ENCODE measurements at places on chromosomes 16 and 17. TPM values are rescaled to one million over a fixed set of nuclear protein-coding genes. Genes with fewer than 3 reads are reported as not detected.

DNA sequence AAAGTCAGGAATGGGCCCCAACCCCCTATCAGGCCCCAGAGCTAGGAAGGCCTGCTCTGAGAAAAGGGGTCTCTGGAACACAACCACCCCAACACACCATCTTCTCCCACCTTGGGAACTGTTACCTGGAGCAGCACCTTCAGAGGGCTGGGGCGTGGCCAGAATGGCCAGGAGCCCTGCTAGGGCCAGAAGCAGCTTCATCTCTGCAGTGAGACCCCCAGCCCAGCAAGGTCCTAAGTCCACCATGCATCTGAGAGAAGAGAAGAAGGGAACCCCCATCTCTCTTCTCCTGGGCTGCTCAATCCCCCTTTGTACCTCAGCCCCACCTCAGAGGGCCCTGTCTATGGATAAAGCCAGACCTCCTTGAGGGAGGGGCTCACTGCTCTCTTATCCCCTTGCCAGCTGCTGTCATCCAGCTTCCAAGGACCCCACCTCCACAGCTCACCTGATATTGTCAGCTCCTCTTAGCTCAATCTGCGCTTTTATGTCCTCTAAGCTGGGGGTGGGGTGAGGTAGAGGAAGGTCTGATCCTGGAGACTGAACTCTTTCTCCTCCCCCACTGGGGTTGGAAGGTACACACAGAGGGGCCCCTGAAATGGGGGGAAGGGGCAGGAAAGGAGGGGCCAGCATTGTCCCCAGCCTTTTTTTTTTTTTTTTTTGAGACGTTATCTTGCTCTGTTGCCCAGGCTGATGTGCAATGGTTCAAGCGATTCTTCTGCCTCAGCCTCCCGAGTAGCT is at the start of gene MPO:
Gene MPO, minus strand, starts transcription at position 456 of the 738 bp plus-strand sequence. Its CDS starts 177 bp downstream, at position 279.
- DNase-seq: no peak

GRCh38 chr17:32928586-32929535 is 908 bp downstream of the TMEM98 start:
- no peak for DNase-seq

DNA sequence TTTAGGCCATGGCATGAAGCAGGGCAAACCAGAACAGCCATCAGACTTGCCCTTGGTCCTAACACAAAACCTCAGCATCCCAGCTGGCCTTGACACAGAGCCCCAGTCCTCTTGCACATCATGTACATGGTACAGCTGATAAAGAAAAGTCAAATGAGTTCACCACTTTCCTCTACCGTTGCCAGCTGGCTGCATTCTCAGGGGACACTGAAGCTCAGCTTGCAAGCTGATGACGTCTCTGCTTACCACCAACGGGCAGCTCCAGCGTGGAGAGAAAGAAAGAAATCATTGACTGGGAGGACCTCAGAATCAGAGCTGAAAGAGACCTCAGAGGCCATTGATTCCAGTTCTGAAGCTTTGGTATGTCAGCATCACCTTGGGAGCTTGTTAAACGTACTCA is 80.7 kb upstream of the CES5A start:
- DNase-seq: peak; percentile 21

DNA sequence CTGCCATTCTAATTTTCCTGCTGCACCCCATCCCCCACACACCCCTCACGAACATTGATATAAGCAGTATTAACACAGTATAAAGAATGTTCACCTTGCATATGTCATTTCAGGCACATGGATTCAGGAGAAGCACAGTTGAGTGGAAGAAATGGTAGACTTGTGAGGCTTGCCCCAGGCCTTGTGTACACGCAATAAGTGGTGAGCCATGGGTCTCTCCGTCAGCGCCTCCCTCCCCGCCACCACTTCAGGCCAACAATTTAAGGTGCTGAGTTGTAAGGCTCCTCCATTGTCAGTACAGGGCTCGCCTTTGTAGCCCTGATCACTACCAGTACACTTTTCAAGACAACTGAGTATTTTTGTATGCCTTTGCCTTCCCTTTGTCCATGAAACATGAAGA is 12.2 kb upstream of the CLEC18C start:
- DNase-seq: no peak

Gene TOM1L2
- total RNA-seq: 48.4 TPM

DNA sequence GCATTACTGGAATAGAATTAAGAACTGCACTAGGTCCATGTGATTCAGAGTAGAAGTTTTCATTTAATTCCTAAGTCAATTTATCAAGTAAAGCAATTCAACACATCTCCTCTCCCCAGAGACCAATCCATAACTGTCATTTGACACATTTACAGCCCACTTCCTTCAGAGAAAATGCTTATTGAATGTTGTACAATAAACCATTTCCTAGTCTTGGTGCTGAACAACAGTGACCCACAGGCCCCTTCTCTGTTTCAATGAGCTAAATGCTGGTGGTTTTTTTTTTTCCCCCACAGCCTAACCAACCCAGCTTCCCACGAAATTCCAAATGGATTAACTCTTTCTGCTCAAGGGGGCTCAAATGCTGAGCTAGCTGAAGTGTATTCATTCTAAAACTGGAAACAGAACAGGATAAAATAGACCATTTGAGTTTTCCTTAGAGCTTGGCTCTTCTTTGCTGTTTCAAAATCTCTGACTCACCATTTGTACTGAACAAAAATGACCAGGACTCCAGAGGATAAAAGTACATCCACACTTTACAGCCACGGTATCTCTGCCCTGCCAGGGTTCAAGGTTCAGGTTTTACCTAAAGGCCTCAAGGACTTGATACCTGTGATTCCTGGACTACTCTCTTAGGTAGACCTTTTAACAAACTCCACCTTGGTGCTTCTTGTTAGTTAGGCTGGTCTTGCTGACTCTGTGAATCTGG is 62.3 kb downstream of the TMEM100 start:
- no peak for DNase-seq

- peak; percentile 42 for DNase-seq
Measured at GRCh38 chr17:76446449-76447231, 6.3 kb downstream of the UBE2O start.

DNA sequence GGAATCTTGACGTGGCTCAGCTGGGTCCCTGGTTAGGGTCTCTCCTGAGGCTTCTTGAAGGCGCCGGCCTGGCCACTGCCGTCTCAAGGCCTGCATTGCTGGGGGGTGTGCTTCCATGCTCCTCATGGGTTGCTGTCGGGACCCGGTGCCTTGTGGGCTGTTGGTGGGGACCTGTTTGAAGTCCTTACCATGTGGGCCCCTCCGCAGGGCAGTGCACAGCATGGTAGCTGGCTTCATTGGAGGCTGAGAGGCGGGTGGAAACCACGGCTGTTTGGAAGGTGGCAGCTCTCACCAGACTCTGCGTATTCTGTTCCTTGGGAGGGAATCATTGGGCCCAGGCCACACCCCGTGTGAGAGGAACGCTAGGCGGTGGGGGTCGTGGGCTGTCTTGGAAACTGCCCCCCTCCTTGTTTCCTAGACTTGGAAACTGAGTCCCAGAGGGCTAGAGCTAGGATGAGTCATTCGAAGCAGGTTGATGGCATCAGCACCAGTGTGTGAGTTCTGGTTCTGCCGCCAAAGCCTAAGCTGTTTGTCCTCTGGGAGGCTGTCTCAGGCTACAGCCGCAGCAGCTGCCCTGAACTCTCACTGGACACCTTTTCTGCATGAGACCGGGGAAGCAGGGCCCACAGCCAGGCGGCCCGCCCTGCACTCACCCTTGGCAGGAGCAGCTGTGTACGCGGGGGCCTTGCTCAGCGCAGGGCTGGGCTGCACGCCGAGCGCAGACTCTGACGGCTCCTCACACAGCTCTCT is 35.2 kb downstream of the ZNF750 start:
- DNase-seq: peak; percentile 81

Gene SYNGR3
- not detected for total RNA-seq

Gene GPR179
- total RNA-seq: not detected

GRCh38 chr17:29050176-29050575 is 7.2 kb downstream of the PIPOX start:
- DNase-seq: no peak

GRCh38 chr16:5560084-5560483 is 462.5 kb upstream of the EEF2KMT start:
- no peak for DNase-seq

- no peak for DNase-seq
Measured at GRCh38 chr17:3962217-3962964, 1.8 kb downstream of the ATP2A3 start.

Gene KCNH6
- 0.45 TPM for total RNA-seq

- DNase-seq: no peak
Measured at GRCh38 chr16:67016681-67017420, 12.1 kb upstream of the CBFB start.

Gene ADAP2
- not detected for total RNA-seq

- DNase-seq: no peak
Measured at GRCh38 chr17:57566721-57567120, 178.4 kb downstream of the CCDC182 start.

DNA sequence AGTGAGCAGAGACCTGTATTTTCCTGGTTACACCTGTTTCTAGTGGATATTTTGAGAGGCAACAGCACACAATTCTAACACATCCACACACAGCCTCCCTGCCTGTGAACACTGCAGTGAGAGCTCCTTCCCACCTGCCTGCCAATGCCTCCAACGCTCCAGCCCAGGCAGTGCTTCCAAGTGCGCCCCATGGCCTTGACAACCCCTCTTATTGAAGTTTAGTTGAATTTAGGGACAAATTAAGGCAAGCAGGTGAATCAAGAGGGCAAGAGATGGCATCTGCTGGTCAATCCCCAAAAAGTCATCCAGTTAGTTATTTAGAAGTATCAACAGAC is 4.7 kb upstream of the MXRA7 start:
- DNase-seq: no peak

GRCh38 chr16:31354394-31355291 is at the start of gene ITGAX:
ITGAX (plus strand) TSS chr16:31355176; CDS start chr16:31355255, 79 bp downstream.
- peak; percentile 49 for DNase-seq

Gene HOXB13
- 0.29 TPM for total RNA-seq

DNA sequence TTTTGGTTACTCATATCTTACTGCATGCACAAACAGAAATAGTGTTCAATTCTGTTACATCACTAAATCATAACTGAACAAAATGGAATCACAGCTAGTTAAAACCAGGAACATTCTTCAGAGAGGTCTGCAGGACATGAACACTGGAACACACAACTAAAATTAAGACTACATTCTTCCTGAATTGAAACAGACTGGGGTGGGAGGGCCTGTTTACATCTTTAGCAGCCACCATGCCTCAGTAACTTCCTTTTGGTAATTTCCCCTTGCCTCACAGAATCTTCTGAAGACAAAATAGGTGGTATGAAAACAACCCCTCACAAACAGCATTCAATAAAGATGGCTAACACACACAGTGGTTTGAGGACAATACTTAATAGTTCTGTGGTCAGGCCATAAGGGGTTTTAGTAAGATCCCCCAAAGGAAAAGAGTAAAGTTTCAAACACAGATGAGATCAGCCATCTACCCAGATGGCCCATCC is 6.5 kb downstream of the MARF1 start:
- no peak for DNase-seq

- DNase-seq: no peak
Measured at GRCh38 chr16:69217433-69217832, 30.5 kb downstream of the SNTB2 start.

GRCh38 chr17:74403512-74404137 is 28.3 kb upstream of the GPRC5C start:
- DNase-seq: no peak

- no peak for DNase-seq
Measured at GRCh38 chr17:81646869-81647600, 9.3 kb downstream of the PDE6G start.

Gene EIF5A
- total RNA-seq: 189 TPM

DNA sequence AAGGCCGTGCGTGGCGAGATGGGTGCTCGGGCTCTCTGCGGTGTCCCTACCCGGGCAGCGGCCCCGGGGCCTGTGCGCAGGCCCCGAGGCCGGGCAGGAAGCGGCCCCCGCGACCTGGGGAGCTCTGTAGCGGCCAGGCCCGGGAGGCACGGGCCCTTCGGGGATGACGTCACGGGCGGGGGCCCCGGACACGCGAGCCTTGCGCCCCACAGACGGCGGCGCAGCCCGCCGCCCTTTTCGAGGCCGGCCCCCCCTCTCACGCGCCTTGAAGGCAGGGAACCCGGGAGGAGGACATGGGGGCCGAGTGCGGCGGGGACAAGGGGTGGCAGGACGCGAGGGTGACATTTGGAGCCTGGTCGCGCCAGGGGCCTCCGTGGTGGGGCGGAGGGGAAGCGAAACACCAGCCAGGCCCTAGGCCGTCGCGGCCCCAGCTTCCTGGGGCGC is 1.1 kb downstream of the RAI1 start:
- no peak for DNase-seq

GRCh38 chr17:8117367-8117979 is 841 bp downstream of the ALOXE3 start:
- peak; percentile 27 for DNase-seq

Gene PLXDC1
- total RNA-seq: 77.2 TPM

- no peak for DNase-seq
Measured at GRCh38 chr17:57385975-57386374, 129.7 kb downstream of the MSI2 start.

- no peak for DNase-seq
Measured at GRCh38 chr16:31535737-31536136, 8.0 kb downstream of the AHSP start.

DNA sequence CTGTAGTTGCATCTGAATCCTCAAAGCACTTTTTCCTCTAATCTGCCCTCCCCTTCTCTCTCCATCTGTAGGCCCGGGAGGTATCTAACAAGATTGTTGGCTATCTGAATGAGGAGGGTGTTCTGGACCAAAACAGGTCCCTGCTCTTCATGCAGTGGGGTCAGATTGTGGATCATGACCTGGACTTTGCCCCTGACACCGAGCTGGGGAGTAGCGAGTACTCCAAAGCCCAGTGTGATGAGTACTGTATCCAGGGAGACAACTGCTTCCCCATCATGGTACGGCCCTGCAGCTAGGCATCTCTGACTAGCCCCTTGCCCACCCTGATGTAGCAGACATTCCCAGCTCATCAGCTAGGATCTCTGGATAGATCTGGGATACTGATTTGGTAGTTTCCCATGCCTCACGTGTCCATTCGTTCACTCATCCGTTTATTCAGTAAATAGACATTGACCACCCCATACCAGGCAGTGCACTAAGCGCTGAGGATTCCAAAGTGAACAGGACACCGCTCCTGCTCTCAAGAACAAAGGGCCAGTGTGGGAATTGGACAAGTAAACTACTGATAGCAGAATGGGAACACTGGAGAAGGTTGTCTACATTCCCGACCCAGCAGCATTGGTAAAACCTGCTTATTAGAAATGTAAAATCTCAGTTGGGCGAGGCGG is 12.1 kb downstream of the LPO start:
- DNase-seq: no peak

- peak; percentile 39 for DNase-seq
Measured at GRCh38 chr16:23302045-23302956, at the start of gene SCNN1B. SCNN1B (plus strand) TSS chr16:23302302; CDS start chr16:23348600, 46,298 bp downstream.

Gene KCNG4
- not detected for total RNA-seq

Gene SOST
- total RNA-seq: not detected

DNA sequence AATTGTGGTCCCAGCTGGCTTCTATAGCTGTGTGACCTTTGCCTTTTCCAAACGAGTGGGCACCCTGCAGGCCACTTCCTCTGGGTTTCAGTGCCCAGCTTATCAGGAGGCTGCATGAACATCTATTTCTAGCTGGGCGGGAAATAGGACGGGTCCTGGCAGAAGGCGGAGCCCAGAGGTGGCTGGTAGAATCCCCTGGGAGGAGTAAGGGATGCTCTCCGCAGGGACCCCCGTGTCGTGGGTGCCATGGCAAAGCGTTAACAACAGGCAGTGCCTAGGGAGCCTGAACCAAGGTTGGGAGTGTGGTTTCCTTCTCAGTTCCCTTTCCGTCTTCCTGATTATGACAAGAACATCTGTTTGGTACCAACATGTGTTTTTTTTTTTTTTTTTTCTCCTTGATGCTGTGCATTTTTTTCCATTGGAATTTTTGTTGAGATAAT is 58.2 kb downstream of the PLCG2 start:
- no peak for DNase-seq
